Hindlimb muscle (tissue), 1 donor: ENCODE measurements at places on chromosomes 2 and 18.

DNA sequence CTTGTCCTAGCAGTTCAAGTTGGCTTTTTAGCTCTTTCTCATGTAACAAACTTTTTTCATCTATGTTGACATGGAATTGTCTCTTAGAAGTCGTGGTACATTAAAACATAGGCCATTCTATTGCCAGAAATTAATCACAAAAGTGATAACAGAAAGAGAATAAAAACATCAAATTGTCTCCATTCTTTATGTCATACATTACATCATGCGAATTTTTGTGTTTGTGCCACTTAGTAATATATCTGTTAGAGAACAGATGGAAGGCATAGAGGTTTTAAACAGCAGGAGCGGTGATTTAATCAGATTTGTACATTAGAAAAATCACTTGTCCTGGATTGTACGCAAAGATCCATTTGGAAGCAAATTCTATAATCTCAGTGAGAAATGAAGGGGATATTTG lies 136.5 kb upstream of the CDH20 start:
- no peak for DNase-seq

DNA sequence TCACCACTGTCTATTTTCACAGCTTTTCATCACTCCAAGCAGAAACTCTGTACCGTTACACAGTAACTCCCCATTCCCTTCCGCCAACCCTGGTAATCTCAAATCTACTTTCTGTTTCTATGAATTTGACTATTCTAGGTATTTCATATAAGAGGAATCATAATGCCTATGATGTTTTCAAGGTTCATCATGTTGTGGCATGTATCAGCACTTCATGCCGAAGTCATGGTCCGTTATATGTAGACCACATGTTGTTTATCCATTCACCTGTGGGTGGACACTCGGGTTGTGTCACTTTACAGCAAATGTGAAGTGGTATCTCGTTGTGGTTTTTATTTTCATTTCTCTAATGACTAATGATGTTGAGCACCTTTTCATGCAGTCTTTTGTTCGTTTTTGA lies 21.6 kb downstream of the CPSF3 start:
- DNase-seq = no peak

GRCh38 chr2:130327703-130328527 lies 14.8 kb upstream of the IMP4 start:
- no peak for DNase-seq

- DNase-seq = no peak
These were observed 12.7 kb downstream of the KCNF1 start for GRCh38 chr2:10924441-10924840.

DNA sequence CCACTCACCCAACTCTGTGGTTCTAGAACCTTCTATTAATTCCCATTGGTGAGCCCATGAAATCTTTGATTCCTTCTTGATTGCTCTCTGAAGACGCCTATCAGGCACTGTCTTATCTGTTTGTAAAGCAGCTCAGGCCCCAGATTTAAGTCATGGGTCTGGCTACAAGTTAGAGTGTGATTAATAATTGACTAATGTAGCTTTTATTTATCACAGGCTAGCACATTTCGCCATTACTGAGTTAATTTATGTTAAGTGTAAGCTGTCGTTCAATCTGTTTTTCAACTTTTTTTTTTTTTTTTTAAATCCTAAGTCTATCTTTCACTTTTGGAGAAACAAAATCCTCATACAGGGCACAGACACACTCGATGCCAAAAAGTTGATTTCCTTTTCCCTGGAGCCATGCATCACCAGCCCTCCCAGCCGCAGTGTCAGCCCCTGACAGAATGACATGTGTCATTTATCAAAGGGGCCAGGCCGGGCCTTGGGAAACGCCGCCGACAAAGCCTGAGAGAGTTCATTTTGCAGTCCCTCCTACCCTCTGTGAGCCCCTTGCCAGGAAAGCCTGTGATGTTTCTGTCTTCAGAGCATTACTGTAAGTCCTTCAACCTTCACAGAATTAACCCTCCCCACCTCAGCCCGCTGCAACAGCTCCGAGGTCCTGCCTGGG lies 15.8 kb downstream of the TSHZ1 start:
- DNase-seq = no peak

- no peak for DNase-seq
These were observed 680.7 kb downstream of the EPHA4 start for GRCh38 chr2:220891405-220891804.

DNA sequence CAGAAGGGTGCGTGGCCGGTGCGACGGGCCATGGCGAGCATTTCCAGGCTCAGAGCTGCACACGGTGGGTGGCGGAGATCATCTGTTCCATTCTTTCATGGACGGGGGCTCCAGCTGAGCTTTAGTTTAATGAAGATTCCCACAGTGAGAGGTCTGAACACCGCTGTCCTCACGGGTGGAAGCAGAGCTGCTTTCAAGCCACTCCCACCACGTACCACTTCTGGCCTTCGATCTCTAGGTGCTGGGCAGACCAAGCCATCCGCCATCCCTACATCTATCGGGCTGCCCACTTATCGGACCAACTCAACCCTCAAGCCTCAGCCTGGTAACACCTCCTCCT lies 18.5 kb downstream of the GPR35 start:
- no peak for DNase-seq

GRCh38 chr2:205189301-205189700 lies 493.0 kb upstream of the NRP2 start:
- no peak for DNase-seq

DNA sequence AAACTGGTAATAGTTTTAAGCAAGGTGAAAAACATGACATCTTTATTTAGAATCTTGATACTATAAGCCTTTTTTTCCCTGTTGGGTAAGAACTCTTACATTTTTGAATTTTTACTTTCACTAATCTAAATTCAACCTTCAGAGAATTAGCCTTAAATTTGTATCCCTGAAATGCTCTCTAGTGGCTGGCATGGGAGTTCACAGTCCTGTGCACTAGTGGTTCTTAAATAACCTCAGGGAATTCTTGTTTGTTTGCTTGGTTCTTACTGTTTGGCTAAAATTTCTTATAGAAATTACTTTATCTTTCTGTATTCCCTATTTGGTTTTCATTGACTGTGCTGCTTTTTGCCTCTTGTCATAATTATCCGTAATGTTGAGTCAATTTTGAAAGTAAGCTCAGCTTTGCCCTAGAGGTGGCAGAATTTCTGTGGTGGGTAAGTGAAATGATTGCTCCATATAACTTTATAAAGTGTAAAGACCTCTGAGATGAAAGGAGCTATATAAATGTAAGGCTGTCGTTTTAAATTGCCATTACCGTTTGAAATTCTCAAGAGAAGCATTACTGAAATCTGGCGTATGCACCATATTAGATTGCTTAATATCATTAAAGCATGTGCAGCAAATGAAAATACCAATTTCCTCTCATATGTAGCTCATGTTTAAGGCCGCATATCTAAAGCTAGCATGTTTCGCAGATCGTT lies 391.3 kb upstream of the FIGN start:
- DNase-seq = no peak

- DNase-seq = no peak
These were observed 438.6 kb downstream of the TXNL1 start for GRCh38 chr18:56199580-56200330.

GRCh38 chr2:147980940-147981528 lies 39.5 kb downstream of the ORC4 start:
- no peak for DNase-seq

DNA sequence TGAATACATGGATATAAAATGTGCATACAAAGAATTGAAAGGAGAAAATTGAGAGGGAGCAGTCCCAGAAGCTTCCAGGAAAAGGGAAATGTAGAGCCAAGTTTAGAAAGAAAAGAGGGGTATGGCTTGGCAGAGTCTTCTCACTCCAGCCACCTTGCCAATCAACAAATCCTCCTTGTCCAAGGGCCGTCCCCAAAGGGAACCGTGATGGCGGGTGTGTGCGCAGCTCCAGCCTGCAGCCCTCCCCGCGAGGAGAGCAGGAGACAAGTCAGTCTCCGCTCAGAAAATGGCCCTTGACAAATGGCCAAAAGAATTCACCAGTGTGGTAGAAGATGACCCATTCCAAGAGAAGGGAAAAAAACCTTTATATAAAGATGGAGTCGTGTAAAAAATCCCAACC lies 448.3 kb upstream of the POU3F3 start:
- DNase-seq = peak; percentile 14

DNA sequence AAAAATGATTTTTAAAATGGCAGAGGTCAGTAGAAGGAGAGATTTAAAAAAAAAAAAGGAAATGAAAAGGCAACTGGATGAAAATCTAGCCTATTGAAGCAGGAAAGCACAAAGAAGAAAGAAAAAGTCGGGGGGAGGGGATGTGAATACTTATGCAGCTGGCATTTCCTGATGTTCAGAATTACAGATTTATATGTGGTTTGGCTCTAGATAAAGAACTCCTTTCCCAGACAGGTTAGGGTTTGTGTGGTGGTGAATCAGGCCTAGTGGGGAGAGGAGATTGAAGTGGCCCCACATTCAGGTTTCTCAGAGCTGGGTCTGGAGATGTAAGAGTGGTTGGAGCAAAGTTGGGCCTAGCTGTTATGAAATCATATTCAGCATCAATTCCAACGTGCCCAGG lies 394.4 kb downstream of the FIGN start:
- no peak for DNase-seq

DNA sequence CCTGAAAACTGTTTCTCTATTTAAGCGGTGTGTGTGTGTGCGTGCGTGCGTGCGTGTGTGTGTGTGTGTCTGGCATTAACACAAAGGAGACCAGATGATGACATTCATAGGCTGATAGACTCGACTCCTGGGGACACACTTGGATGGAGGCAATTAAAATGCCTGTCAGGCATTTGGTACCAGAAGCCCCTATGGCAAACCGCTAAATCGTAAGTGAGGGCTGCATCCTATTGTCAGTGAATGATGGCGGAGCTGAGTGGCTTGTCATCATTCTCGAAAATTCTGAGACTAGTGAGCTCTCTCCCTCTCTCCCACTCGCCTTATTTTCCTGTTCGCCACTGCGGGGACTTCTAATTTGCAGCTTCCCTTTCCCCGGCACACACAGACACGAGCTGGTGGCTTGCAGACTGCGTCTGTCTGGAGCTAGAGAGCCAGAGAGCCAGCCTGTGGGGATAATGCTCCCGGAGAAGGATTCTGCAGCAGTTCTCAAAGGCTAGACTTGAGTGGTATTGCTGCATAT lies 155.4 kb downstream of the MAP2 start:
- DNase-seq = peak; percentile 23

DNA sequence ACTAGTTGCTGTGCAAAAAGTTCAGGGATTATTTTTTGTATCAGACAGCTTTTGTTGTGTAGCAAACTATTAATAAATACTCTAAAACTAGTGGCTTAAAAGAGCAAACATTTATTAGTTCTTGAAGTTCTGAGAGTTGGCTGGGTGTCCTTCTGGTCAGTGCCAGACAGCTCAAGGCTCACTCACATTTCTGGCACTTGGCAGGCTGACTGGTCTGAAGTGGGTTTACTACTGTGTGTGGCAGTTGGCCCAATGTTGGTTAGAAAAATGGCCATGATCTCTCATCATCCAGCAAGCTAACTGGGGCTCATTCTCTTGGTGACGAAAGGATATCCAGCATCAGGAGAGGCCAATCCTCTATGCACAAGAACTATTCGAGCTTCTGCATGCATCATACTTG lies 71.4 kb upstream of the ZNF385B start:
- DNase-seq = no peak

DNA sequence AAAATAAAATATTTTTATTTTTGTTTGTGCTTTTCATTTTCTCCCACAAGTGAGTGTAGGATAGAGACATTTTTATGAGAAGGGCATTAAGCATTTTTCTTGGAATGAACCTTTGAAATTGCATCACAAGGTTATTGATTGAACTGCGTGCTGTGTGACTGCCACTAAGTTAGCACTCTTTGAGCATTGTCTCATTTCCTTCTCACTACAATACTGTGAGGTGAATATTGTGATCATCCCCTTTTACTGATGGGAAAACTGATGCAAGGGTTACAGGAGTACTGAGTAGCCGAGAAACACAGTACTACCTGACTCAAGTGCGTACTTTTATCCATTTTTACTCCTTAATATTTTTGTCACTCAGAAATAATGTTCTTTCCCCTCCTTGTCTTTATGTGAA lies 2.0 kb downstream of the NBEAL1 start:
- DNase-seq = no peak

- no peak for DNase-seq
These were observed 24.8 kb upstream of the LMAN1 start for GRCh38 chr18:59383851-59384250.

DNA sequence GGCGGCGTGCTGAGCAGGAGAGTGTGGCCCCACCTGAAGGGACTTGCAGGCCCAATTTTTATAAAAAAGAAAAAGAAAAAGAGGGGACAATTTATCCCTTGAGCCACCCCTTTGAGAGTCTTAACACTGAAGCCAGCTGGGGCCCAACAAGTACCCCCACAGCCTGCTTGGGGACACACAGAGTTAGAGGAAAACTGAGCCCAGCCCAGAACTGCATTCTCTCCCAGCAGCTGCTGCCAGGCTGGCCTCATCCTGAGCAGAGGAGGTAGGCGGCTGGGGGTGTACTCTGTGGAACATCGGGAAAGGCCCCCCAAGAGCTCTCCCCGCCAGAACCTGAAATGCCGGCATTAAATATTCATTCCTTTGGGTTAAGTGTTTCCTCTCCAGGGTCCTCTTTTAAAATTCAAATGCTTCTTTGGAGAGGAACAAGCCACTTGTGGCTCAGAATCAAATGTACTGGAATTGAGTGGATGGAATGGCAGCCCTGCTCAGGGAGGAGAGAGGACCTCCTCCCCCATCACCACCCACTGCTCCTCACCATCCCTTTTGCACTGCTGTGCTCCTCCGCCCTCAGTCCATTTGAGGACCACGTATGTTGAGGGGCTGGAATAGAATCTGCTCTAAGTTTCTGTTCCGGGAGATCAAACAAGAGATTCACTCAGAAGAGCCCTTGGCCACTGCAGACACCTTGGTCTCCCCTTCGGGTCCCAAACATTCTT lies 45.6 kb downstream of the C1QL2 start:
- DNase-seq = no peak

GRCh38 chr2:230541934-230542380 lies 126.0 kb downstream of the SP100 start:
- no peak for DNase-seq

DNA sequence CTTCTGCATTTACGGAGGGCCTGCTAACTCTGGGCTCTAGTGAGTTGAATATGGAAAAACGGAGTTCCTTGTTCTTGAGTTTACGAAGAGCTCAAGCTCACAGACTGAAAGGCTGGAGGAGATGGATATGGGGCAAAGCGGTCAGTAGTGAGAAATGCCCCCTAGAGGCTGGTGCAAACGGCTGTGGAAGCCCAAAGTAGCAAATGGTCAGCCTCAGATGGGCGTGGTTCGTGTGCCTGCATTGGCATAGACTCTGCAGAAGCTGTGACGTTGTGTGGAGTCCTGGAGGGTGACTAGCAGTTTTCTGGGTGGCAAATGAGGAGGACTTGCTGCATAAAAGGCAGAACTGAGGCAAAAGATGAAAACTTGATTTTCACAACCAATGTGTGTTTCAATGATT lies 93.6 kb upstream of the TWIST2 start:
- DNase-seq = no peak

DNA sequence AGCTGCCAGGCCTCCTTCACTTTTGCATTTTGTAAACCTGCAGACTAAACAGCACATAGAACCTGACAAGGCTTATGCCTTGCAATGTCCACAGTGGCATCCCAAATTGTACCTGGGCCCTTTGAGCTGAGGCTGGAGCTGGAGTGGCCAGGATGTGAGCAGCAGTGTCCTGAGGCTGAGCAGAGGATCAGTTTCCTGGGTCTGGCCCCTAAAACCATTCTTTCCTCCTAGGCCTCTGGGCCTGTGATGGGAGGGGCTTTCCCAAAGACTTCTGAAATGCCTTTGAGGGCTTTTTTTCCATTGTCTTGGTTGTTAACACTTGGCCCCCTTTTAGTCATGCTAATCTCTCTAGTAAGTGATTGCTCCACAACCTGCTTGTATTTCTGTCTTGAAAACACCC lies 32.8 kb downstream of the FSIP2 start:
- no peak for DNase-seq
